Putamen (tissue), 1 donor: ENCODE measurements at places on chromosomes 2 and 18.
A peak's percentile ranks its signal among the peaks of the same experiment; 100 is the strongest.

- no peak for DNase-seq
Observed at GRCh38 chr2:85873679-85874078, 15.1 kb downstream of the ST3GAL5 start.

DNA sequence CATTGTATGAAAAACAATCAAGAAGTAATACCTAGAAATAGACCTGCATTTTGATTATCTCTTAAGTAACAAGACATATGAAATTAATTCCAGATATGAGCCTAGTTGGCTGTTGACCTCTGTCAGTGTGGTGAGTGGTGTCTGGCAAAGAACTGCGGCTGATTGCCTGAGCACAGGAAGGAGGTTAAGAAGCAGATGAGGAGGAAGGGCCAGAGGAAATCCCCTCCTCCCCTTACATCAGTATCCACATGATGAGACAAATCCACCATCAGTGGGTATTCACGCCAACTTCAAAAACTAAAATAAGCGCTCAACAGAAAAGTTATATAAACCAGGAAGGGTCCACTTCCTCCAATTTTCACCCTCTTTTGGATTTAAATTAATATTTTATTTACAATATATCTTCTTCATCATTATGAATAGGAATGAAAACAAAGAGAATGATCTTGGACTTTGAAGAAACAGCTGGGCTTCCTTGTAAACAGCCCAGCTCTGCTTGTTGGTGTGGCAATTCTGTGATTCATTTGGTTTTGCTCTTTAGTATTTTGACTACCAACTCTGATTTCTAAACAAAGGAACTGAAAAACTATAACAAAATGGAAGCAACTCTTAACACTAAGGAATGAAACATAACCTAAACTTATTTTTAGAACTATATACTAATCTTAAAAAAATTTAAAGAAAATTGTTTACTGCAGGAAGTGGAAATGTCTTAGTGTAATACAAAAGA, 27.3 kb downstream of the RFTN2 start:
- DNase-seq, result no peak

DNA sequence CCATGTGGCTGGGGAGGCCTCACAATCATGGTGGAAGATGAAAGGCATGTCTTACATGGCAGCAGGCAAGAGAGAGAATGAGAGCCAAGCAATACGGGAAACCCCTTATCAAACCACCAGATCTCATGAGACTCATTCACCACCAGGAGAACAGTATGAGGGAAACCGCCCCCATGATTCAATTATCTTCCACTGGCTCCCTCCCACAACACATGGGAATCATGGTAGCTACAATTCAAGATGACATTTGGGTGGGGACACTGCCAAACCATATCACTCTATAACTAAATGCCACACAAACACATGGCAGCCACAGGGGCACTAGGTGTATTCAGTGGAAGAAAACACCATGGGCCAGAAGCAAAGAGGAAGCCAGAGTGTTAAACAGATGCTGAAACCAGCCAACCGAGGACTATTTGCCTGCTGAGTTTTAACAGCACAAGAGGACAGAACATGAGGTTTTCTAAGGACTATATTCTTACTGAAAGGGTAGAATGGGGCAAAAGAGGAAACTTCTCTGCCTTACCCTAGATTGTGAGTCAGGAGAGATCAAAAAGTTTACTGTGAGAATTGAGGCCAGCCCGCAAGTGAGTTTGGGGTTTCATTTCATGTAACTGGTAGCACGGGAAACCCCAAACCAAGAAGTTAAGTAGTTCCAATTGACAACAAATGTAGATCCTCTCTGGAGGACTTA, 49.2 kb downstream of the SIGLEC15 start:
- DNase-seq, result no peak

DNA sequence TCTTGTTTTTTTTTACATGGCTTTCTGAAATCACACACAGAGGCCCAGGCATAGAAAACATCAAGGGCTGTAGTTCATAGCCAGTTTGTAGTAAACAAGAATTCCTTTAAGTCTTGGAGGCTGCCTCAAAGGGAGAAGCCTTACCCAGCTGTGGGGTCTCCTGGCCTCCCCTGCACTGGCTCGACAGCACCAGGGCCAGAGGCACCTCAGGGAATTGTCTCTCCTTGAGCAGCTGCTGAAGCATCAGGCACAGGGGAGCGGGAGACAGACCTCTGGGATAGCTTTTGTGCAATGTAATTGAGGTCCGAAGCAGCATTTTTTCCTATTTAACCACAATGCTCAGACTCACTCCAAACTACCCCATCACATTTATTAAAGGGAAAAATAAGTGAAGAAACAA, 209.1 kb downstream of the HRH4 start:
- DNase-seq, result no peak

GRCh38 chr2:216298719-216299495, 73.4 kb downstream of the MARCHF4 start:
- no peak for DNase-seq

GRCh38 chr2:6557737-6558136, 308.0 kb downstream of the CMPK2 start:
- no peak for DNase-seq

DNA sequence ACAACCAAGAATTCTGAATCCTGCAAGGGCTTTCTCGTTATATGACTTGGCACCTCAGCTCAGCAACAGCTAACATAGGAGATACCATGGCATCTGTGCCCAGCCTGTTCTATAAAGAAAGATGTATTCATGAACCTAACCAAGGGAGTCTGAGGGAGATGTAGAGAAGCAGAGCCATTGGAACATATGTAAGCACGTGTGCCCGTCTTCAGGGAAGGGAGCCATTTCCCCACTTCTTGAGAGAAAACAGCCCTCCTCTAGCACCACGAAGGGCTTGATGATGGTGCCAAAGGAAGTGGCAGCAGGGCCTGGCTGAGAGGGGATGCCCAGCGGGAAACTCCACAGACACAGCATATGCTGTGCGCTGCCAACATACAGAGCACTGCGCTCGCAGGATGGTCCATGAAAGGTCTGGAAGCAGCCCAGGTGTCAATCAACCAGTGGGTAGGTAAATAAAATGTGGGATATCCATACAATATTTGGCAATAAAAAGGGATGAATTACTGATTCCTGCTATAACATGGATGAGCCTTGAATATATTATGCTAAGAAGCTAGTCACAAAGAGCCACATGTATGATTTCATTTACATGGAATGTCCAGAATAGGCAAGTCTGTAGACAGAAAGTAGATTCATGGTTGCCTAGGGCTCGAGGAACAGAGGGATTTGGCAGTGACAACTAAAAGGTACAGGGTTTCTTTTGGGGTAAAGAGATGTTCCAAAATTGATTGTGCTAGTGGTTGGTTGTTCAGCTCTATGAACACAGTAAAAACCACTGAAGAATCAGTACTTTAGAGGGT, 16.1 kb downstream of the TMEM247 start:
- DNase-seq, result no peak

- DNase-seq, result peak; percentile 2
Observed at GRCh38 chr2:122451040-122451439, 695.6 kb downstream of the TSN start.

GRCh38 chr2:237345411-237345810, 68.6 kb downstream of the COL6A3 start:
- DNase-seq, result no peak

DNA sequence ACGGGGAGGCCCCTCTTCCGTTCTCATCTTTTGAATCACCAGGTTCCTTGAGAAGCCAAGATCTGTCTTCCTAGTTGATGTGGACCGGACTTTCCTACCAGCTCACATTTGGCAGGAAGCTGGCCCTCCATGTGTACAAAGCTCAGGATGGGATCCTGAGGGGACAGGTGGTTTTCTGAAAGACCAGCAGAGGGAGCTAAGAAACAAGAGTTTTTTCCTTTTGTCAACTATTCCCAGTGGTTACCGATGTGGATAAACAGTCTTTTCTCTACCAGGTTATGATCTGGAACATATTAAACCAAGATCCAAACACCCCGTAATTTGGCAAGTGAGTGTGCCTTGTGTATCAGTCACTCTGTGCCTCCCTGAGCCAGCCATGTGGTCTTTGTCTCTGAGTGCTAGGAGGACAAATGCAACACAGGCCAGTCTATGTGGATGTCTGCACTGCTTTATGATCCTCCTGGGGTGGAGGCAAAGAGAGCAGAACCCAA, 25.1 kb upstream of the ARHGAP25 start:
- DNase-seq, result no peak

GRCh38 chr2:112687522-112687921, 33.3 kb upstream of the NT5DC4 start:
- DNase-seq, result no peak

DNA sequence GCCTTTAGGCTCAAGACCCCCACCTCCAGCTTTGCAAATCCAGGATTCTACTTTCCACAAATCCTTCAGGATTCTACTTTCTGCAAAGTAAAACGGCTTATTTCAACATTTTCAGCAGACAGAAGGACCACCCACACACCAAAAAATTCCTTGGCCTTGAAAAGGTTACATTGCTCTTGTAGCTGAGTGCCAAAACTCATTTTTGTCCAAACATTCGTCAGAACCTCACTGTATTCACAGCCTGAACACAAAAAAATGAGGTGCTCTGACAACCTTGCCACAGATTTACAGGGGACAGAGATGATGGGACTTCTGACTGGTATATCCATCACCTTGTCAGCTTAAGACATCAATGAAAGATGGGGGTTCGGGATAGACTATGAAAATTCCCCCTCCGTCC, 63.0 kb upstream of the COX7A2L start:
- no peak for DNase-seq

- DNase-seq, result no peak
Observed at GRCh38 chr2:176127774-176128072, 1.8 kb upstream of the HOXD8 start.

DNA sequence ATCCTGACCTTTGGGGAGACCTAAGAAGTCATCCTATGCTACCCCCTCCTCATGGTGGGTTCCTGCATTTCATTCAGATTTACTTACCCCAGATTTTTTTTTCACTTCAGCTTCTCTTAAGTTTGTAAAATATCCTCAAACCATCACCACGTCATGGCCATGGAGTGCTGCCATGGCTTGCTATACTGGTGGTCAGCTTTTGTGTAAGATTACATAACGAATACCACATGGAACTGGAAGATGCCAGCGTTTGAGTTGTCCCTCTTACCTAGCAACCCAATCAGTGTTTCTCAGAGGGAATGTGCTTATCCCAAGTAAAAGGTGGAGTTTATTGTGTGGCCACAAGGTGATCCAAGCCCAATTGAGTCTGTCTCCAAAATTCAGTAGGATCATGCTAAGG, 148.6 kb upstream of the ALPP start:
- no peak for DNase-seq

- no peak for DNase-seq
Observed at GRCh38 chr2:237496428-237496827, 9.4 kb downstream of the MLPH start.

GRCh38 chr2:10757814-10758286, 36.4 kb downstream of the ATP6V1C2 start:
- no peak for DNase-seq

- no peak for DNase-seq
Observed at GRCh38 chr18:63844254-63844653, 43.3 kb upstream of the SERPINB2 start.

GRCh38 chr2:136347981-136348380, 230.0 kb upstream of the CXCR4 start:
- DNase-seq, result no peak

GRCh38 chr2:149488706-149489440, 98.7 kb downstream of the MMADHC start:
- DNase-seq, result peak; percentile 20

DNA sequence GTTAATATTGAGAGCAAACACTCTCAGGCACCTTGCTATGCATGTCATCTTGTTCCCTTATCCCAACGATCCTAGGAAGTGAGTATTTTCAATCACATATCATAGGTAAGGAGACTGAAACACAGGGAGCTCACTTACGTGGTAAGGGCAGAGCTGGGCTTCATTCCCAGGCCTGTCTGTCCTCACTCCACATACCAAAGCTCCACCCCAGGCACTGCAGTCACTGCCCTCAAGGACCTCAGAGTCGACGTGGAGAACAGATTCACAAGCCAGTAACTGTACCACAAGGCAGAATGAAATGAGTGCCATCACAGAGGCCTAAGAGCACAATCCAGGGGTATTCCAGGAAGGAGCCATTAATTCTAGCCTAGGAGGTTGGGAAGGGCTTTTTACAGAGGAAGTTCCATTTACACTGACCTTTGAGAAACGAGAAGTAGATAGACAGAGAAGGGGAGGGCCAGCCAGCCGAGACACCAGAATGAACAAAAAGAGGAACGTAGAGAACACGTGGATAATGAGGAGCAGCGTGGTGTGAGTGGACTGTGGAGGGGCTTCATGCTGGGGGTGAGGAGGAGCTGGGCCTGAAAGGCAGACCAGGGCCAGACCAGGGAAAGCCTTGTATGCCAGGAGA, 48.6 kb downstream of the KIAA2012 start:
- DNase-seq, result peak; percentile 17

GRCh38 chr2:79935771-79936657, 368.5 kb downstream of the LRRTM1 start:
- peak; percentile 87 for DNase-seq

- no peak for DNase-seq
Observed at GRCh38 chr2:170830166-170830565, 13.5 kb downstream of the GAD1 start.

- DNase-seq, result no peak
Observed at GRCh38 chr2:171703574-171704347, 16.5 kb downstream of the DYNC1I2 start.

DNA sequence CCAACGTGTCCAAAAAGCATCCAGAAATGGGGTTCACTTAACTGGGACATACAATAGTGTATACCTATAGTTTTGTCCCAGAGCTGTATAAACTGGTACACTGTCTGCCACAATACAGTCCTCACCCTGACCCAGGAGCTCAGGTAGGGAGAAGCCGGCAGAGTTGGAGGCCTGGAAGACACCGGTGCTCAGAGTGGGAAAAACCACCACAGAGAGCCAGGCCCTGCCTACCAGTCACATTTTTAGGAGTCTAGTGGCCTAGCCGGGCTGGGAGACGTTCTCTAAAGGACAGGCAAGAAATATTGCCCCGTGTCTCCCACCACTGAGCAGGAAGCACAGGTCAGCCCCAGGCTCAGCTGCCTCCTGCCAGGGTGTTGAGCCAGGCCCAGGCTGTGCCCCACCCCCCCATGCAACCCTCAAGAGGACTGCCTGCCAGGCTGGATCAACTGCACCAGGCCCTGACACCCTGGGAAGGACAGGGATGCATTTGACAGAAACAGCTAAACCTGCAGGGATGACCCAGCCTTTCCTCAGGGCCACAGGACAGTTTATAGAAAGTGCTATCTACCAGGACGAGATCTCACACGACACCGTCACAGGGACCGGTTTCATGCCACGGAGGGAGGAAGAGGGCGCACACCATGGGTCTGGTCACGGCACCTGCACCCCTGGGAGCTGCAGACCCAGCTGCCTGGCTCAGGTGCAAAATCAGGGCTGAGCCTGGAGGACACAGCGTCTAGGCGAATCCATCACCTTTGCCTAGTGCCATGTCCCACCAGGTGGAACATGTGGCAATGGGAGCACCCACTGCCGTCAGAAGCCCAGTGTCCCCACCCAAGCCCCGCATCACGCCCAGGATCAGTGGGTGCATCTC, 89.9 kb downstream of the TMEM18 start:
- DNase-seq, result no peak

DNA sequence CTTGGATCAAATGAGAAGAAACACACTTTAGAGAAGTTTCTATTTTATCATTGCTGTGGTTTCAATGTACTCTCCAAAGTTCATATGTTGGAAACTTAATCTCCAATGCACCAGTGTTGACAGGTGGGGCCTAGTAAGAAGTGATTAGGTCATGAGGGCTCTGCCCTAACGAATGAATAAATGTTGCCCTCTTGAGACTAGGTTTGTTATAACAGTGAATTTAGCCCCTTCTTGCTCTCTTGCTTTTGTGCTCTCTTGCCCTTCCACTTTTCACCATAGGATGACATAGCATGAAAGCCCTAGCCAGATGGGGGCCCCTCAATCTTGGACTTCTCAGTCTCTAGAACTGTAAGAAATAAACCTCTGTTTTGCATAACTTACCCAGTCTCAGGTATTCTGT, 664.8 kb downstream of the DCC start:
- no peak for DNase-seq
